ENCODE measurements at places on chromosomes 4 and X. TPM values are rescaled to one million over a fixed set of nuclear protein-coding genes. Genes with fewer than 3 reads are reported as not detected.

The RHOXF2B gene
- not detected for total RNA-seq

The GUCY1A1 gene
- total RNA-seq: 0.48 TPM

GRCh38 chr4:57076646-57077045, 33.5 kb downstream of the IGFBP7 start:
- H3K4me3 ChIP-seq: no peak overlapping the region
- peaks cover 66% of the 10 kb centered on the region for H3K4me1 ChIP-seq
- no peaks in the 10 kb centered on the region for H3K27me3 ChIP-seq

DNA sequence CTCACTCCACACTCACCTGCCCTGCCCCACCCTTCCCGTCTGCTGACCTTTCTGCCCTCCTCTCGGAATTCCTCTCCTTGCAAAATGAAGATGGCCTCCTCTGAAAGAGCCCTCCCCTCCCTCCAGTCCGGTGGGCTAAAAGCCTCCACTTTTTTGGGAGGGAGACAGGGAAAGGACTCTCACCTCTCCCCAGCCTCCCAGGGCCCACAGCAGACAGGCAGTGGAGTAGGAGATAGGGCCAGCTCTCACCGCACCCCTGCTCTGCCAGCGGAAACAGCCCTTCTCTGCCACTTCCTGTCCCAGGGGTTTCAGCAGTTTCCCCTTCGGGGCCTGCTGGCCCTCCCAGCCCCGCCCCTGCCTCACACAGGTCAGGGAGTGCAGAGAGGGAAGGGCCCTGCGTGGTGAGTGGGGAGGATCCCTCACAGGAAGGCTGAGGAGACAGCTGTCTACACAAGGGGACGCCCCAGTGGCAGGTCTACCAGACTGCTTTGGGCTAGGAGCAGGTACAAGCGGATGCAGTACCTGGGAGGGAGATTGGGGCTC, 18.2 kb downstream of the ELF4 start:
- no peak for DNase-seq
- H3K36me3 ChIP-seq: no peaks in the 10 kb centered on the region
- no peaks in the 10 kb centered on the region for H3K27me3 ChIP-seq
- no peaks in the 10 kb centered on the region for H3K4me1 ChIP-seq
- no peak overlapping the region for H3K27ac ChIP-seq
- H3K4me3 ChIP-seq: no peak overlapping the region

- no peak overlapping the region for H3K4me3 ChIP-seq
- H3K27me3 ChIP-seq: no peaks in the 10 kb centered on the region
- H3K4me1 ChIP-seq: no peaks in the 10 kb centered on the region
- no peak overlapping the region for H3K27ac ChIP-seq
Measured at GRCh38 chr4:47432749-47433148, 30.8 kb downstream of the COMMD8 start.

DNA sequence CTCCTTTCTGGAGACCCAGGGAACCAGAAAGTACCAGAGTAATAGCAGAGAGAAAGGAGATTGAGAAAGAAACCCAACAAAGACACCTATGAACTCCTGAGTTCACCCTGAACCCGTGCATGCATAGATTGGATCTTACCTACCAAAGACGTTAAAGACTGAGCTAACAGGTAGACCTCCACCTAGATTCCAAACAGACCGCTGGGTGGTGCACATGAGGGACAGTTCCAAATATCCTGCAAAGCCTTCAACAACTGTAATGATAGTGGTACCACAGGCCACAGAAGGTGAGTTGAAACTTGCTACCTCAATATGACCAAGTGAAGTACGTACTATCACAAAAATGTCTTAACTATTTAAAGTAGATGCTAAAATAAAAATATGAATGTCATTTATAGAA, 34.0 kb upstream of the NR0B1 start:
- H3K36me3 ChIP-seq: no peaks in the 10 kb centered on the region
- DNase-seq: no peak

DNA sequence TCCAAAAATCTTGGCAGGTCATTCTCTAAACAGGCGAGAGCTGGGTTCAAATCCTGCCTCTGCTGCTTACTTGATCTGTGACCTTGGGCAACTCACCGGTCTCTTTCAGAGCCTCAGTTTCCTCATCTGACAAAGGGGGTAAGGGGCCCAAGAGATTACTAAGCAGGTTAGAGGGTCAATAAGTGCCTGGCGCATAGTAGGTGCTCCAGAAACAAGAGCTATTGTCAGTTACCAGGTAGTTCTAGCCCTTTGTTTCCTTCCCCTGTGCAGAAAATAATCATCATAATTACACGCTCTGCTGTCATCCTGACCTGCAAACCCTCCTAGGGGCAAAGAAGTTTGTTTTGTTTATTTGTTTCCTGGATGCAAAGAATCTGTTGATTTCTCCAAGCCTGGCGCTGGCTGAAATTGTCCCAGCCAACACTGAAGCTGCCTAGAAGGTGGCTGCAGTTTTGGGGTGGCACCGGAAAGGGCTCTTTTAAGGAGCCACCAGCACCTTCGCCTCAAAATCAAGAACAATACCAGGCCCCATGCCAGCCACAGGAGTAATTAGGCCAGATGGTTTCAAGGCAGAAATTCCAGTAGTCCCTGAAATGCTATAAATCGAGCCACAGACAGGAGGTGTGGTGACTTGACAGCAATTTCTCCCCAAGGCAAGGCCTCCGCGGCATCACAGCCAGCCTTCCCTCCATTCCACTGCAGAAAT, 10.2 kb upstream of the KIAA0232 start:
- H3K36me3 ChIP-seq: no peaks in the 10 kb centered on the region
- H3K27me3 ChIP-seq: peaks cover 9% of the 10 kb centered on the region
- H3K4me3 ChIP-seq: no peak overlapping the region
- peaks cover 9% of the 10 kb centered on the region for H3K4me1 ChIP-seq

GRCh38 chrX:56733459-56734046, 4.5 kb downstream of the NBDY start:
- H3K27ac ChIP-seq: no peak overlapping the region
- H3K36me3 ChIP-seq: no peaks in the 10 kb centered on the region
- no peaks in the 10 kb centered on the region for H3K27me3 ChIP-seq
- no peaks in the 10 kb centered on the region for H3K4me1 ChIP-seq
- H3K4me3 ChIP-seq: no peak overlapping the region

DNA sequence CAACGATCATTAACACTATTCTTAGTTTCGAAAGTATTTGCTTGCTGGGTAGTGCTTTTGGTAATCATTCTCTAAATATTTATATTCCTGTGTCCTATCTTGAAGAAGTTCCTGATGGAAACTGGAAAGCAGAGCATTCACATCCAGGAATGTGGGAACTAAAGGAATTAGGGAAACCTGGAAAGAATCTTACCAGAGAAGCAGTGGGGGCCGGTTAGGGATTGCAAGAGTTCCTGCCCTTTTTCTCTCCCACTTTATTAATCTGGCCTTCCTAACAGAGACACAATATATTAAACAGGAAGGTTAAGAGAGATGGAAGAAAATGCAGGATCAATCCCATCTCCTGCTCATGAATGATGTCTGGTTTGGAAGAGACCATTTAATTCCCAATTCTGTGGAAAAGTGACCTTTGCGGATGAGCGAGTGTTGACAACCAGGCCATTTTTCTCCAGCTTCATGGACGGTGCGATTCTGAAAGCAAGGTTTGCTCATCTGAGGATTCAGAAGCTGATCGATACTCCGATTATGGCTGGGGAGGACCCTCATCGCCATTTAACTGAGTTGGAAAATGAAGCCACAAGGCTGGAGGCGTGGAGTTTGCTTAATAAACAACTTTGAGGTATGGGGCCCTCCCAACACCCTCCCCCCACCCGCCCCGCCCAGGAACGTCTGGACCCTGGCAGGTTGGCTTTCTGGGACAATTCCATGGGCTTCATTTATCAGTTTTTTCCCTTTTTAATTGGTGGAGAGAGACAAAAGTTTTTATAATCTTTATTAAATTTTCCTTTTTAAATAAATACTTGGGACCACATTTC, 52.3 kb downstream of the C4orf51 start:
- peaks cover 31% of the 10 kb centered on the region for H3K4me1 ChIP-seq
- no peaks in the 10 kb centered on the region for H3K36me3 ChIP-seq
- H3K27me3 ChIP-seq: no peaks in the 10 kb centered on the region
- H3K4me3 ChIP-seq: peak overlapping the region; percentile 11

DNA sequence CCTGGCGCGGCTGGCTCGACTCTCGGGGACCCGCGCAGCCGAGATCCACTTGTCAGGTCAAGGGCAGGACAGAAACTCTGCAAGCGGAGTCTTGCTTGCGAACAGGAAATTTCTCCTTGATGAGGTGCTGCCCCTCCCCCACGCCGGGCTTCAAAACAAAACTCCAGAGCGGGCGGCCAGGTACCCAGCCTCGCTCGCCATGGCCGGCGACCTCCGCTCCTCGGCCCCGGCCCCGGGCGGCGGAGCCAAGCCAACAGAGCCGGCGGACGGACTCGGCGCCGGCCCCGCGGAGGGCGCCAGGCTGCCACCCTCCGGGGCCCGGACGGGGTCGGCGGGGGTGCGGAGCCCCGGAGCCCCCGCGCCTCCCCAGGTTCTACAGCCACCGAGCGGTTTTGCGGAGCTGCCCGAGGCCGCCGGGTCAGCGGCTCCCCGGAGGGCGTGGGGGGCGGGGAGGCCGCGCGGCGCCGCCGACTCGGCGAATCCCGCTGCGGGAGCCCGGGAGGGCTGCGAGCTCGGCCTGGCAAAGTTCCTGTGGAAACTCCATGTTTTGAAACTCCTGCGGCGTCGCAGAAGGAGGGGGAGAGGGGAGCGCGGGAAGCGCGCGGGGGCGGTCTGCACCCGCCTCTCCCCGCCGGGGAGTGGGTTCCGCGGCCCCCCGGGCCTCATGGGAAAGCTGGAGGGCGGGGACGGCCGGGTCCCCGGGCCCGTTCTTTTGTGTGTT, 11.7 kb upstream of the BCOR start:
- DNase-seq: no peak
- H3K4me1 ChIP-seq: peaks cover 28% of the 10 kb centered on the region
- peak overlapping the region; percentile 57 for H3K4me3 ChIP-seq
- H3K27me3 ChIP-seq: no peaks in the 10 kb centered on the region

GRCh38 chr4:8599091-8599460, 6.5 kb downstream of the CPZ start:
- no peak overlapping the region for H3K27ac ChIP-seq
- H3K36me3 ChIP-seq: no peaks in the 10 kb centered on the region
- no peak for DNase-seq
- peaks cover 9% of the 10 kb centered on the region for H3K4me1 ChIP-seq

DNA sequence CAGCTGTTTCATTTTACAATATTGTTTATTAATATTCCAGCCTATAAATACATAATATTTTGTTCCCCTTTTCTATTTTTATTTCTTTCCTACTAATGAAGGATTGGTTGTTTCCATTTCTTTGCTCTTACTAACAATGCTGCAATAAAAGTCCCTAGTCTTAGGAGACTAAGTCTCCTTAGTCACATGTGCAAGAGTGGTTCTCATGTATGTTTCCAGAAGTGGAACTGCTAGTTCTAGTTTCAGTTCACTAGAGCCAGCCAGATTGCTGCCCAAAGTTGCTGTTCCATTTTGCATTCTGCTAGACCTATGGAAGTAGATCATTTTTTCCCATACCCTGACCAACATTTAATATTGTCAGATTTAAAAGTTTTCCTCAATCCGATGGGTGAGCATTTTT, 44.3 kb downstream of the CNGA1 start:
- H3K4me3 ChIP-seq: no peak overlapping the region
- DNase-seq: no peak
- no peaks in the 10 kb centered on the region for H3K4me1 ChIP-seq
- H3K36me3 ChIP-seq: no peaks in the 10 kb centered on the region
- H3K27ac ChIP-seq: no peak overlapping the region

- no peaks in the 10 kb centered on the region for H3K27me3 ChIP-seq
- H3K36me3 ChIP-seq: peaks cover 6% of the 10 kb centered on the region
- H3K27ac ChIP-seq: no peak overlapping the region
- peak; percentile 73 for DNase-seq
- no peak overlapping the region for H3K4me3 ChIP-seq
Measured at GRCh38 chr4:98919996-98920395, 8.9 kb downstream of the EIF4E start.

DNA sequence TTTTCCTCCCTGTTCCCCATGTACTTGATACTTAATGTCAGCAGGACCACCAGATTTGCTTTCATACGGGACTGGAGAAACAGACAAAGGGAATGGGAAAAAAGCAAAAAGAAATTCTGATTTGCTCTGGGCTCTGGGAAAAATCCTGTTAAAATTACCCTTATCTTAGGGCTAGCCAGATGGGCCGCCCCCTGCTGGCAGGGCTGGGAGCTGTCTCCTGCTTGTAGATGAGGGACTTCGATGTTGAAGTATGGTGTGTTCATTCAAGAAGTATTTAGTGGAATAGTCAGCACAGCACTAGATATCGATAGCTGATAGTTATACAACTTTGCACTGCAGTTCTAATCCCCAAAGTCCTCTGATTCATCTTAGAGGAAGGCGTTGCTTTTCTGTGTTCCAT, 45.8 kb downstream of the BCORL1 start:
- H3K27me3 ChIP-seq: no peaks in the 10 kb centered on the region
- no peaks in the 10 kb centered on the region for H3K4me1 ChIP-seq
- no peak overlapping the region for H3K4me3 ChIP-seq

DNA sequence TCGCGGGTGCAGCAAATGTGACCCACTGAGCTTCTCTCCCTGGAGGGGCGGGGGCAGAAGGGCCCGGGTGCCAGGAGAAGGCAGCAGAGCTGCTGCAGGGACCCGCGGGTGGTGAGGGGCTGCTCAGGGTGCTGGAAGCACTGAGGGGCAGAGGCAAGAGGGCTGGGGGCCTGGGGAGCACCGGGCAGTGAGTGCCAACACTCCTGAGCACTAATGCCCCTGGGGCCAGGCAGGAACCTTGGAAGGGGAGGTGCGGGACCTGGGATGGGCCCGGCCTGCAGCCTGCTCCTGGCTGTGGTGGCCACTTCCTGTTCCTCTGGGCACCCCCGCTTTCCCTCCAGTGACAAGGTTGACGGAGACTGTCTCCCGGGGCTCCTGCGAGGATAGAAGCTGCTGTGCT, 66.5 kb upstream of the ADRA2C start:
- peaks cover 6% of the 10 kb centered on the region for H3K27me3 ChIP-seq
- H3K36me3 ChIP-seq: no peaks in the 10 kb centered on the region
- H3K4me1 ChIP-seq: no peaks in the 10 kb centered on the region
- H3K4me3 ChIP-seq: no peak overlapping the region

- no peaks in the 10 kb centered on the region for H3K36me3 ChIP-seq
- H3K27me3 ChIP-seq: no peaks in the 10 kb centered on the region
- DNase-seq: no peak
- peaks cover 3% of the 10 kb centered on the region for H3K4me1 ChIP-seq
Measured at GRCh38 chrX:73940893-73941470, 363.0 kb upstream of the ZCCHC13 start.

GRCh38 chr4:181261279-181261678, 981.9 kb upstream of the TENM3 start:
- H3K4me1 ChIP-seq: no peaks in the 10 kb centered on the region
- no peak overlapping the region for H3K27ac ChIP-seq
- no peaks in the 10 kb centered on the region for H3K27me3 ChIP-seq
- DNase-seq: peak; percentile 34
- no peak overlapping the region for H3K4me3 ChIP-seq

DNA sequence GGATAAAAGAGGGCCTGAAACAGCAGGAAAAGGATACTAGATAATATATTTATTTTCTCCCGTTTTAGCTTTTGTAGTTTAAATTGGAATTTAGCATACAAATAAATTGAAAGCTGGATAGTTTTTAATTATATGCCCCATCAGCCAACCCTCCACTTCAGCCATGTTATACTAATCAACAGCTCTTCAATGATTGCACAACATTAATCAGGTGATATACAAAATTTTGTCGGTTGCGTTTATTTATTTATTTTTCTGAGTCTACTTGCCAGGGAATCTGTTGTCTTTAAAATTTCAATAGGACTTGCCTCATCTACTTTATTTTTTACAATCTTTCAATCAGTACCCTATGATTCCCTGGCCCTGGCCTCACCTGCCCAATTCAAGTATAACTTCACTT, 12.1 kb downstream of the DGKK start:
- no peaks in the 10 kb centered on the region for H3K36me3 ChIP-seq
- H3K27ac ChIP-seq: no peak overlapping the region
- DNase-seq: no peak
- H3K4me1 ChIP-seq: no peaks in the 10 kb centered on the region
- H3K27me3 ChIP-seq: no peaks in the 10 kb centered on the region

Measured in astrocyte (in vitro differentiated cells and primary cell).